ENCODE measurements at places on chromosomes 3 and 15.

DNA sequence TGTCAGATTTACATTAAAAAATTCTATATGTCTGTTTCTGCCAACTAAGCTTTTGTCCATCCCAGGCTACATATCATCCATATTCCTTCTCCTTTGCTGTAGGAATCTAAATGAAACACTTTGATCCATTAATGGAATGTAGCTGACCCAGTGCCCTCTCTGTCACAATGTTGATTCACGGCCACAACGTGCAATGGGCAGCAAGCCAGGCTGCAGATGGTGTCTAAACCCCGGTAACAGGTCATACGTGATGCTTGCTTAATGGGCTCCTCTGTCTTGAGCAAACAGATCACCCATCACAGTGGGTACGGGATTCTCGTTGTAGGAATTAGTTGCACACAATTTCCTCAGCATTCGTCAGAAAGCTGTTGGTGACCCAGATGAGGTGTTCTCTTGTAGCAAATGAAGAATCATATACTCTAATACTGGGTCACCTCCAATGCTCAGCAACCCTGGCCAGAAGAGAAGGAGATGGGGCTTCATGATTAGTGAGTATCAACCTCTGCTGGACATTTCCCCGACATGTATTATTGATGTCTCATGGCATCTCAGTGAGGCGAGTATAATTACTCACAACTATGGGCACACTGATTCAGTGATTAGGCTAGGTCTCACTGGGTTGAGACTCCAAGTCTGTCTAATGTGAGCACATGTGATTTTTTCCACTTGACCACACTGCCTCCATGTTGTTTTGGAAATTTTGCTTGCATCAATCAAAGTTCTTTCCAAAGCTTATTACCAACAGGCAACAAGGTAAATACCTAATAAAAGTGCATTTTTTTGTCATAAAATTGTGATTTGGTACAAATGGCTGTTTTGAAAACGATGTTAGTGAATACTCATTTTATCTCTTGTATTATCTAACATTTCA, 12.9 kb upstream of the DCBLD2 start:
- DNase-seq = no peak

GRCh38 chr3:88385090-88385489, 235.3 kb downstream of the C3orf38 start:
- no peak for DNase-seq

- no peak for DNase-seq
Measured at GRCh38 chr3:120532969-120533368, 63.2 kb upstream of the NDUFB4 start.

DNA sequence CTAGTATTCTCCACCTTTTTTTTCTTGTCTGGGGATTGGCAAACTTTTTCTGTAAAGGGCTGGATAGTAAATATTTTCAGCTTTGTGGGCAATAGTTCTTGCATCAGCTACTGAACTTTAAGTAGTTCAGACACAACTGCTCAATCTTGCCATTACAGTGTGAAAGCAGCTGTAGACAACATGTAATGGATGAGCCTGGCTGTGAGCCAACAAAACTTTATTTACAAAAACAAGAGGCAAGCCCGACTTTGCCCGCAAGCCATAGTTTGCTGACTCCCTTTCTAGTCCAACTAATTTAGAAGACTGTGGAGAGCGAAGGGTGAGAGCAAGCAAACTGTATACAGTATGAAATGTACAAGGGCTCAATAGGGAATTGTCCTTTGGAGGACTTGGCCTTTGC, 6.2 kb downstream of the FRMD4B start:
- DNase-seq = no peak

Data from AG09319 (cell line).